Right atrium auricular region (tissue), 2 donors: ENCODE measurements at places on chromosomes 2 and 18.

- DNase-seq, result no peak
Observed at GRCh38 chr2:72527424-72527823, 298.4 kb downstream of the EXOC6B start.

DNA sequence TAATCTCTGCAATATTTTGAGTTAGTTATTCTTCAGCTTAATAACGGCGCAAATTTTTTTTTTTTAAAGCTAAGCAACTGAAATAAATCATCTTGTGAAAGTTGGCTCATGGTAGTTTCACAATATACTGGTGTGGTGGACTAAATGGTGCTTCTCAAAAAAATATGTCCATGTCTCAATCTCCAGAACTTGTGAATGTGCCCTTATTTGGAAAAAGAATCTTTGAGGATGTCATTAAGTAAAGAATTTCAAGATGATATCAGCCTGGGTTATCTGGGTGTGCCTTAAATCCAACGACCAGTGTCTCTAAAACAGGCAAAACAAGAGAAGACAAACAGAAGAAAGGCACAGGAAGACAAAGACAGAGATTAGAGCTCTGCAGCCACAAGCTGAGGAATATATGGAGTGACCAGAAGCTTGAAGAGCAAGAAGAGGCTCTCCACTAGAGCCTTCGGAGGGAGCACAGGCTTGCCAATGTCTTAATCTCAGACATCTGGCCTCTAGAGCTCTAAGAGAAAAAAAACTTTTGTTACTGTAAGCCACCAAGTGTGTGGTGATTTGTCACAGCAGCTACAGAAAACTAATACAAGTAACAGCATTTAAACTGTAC, 71.4 kb downstream of the HNMT start:
- no peak for DNase-seq

DNA sequence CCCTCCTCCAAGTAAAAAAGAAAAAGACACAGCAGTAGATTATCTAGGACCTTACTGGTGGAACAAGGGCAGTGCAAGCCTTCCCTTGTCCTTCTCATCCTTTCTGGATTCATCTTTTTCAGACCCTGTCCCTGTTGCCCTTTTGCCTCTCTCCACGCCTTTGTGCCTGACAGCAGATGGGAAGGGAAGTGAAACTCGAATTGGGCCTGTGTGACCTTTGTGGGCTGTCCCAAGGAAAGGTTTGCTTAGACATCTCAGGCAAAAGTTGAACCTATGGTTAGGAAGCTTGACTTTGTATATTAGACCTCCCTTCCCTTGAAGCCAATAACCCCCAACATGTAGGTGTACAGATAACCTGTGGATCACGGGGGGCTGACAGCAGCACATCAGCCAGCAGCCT, 185.3 kb downstream of the PRKCE start:
- no peak for DNase-seq

GRCh38 chr2:241216211-241216761, 27.8 kb downstream of the ANO7 start:
- DNase-seq, result no peak

GRCh38 chr2:157376041-157376440, 50.4 kb upstream of the ERMN start:
- no peak for DNase-seq

DNA sequence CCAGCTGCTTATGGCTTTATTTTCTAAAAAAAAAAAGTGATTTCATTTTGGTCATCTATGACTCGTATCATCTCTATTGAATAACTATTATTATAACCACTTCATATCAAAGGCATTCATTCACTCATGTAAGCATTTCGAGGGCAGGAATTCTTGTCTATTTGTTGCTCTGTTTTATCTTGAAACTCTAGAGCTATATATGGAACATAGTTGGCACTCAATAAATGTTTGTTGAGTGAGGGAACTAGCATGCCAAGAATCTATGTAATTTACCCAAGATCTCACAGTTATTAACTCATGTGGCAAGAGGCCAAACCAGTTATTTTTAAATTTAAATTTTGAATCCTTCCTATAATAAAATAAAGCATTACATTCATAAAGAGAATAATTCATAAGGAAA, 470.1 kb downstream of the TMX3 start:
- no peak for DNase-seq

DNA sequence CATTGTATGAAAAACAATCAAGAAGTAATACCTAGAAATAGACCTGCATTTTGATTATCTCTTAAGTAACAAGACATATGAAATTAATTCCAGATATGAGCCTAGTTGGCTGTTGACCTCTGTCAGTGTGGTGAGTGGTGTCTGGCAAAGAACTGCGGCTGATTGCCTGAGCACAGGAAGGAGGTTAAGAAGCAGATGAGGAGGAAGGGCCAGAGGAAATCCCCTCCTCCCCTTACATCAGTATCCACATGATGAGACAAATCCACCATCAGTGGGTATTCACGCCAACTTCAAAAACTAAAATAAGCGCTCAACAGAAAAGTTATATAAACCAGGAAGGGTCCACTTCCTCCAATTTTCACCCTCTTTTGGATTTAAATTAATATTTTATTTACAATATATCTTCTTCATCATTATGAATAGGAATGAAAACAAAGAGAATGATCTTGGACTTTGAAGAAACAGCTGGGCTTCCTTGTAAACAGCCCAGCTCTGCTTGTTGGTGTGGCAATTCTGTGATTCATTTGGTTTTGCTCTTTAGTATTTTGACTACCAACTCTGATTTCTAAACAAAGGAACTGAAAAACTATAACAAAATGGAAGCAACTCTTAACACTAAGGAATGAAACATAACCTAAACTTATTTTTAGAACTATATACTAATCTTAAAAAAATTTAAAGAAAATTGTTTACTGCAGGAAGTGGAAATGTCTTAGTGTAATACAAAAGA, 27.3 kb downstream of the RFTN2 start:
- DNase-seq, result no peak
